ENCODE measurements at places on chromosomes 7 and 10. TPM values are rescaled to one million over a fixed set of nuclear protein-coding genes. Genes with fewer than 3 reads are reported as not detected.

The CC2D2B gene
- total RNA-seq = 1.2 TPM

The AGAP5 gene
- total RNA-seq = 9.5 TPM

The AMZ1 gene
- total RNA-seq = 5.9 TPM

The NEBL gene
- total RNA-seq = not detected

- no peak overlapping the region for H3K27ac ChIP-seq
- H3K4me3 ChIP-seq = no peak overlapping the region
- no peaks in the 10 kb centered on the region for H3K36me3 ChIP-seq
- no peaks in the 10 kb centered on the region for H3K4me1 ChIP-seq
- no peak for DNase-seq
These were observed 509 bp upstream of the OR2F1 start for GRCh38 chr7:143954135-143954534.

GRCh38 chr7:3197567-3198213, 103.4 kb upstream of the SDK1 start:
- peaks cover 2% of the 10 kb centered on the region for H3K27me3 ChIP-seq
- no peaks in the 10 kb centered on the region for H3K36me3 ChIP-seq
- DNase-seq = no peak
- H3K4me3 ChIP-seq = no peak overlapping the region
- peaks cover 4% of the 10 kb centered on the region for H3K4me1 ChIP-seq

GRCh38 chr7:148911626-148912025, 27.5 kb upstream of the EZH2 start:
- DNase-seq = no peak
- H3K4me1 ChIP-seq = peaks cover 42% of the 10 kb centered on the region
- H3K36me3 ChIP-seq = no peaks in the 10 kb centered on the region
- H3K27ac ChIP-seq = no peak overlapping the region

DNA sequence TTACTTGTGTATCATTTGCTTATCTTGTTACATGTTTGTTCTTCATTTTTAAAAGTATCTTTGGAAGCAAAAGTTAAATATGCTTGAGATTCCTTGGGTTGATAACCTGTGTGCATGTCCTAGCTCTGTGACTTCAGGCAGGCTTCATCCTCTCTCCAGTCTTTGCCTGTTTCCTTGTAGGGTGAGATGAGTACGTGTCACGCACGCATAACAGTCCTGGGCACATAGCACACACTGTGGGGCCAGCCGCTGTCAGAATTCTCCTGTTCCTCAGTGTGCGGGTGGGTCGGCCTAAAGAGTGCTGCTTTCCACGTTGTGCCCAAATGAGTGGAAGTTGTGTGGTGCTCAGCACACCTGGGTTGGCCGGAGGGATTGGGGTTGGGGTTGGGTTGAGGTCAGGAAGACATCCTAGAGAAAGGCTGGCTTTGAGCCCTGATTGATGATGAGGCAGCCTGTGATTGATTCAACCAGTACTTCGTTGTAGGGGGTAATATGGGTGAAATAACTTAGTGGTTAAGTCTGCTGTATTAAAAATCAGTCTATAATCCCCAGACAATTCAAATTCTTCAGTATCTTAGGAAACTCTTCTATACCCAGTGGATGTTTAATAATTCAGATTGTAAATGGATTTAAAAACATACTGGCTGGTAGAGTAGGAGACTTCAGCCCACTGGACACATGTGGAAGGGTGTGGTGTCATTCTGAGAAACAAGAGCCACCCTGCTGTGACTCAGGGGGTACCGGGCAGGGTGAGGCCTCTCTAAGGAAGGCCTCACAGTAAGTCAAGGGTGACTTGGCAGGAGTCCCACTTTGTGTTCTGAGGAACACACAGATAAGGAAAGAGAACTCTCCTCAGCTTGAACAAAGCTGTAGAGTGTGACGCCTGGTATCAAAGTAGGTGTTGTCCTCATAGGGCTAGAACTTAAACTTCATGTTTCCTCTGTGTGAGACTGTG, 54.8 kb downstream of the DAGLB start:
- no peaks in the 10 kb centered on the region for H3K27me3 ChIP-seq
- no peak overlapping the region for H3K4me3 ChIP-seq
- H3K4me1 ChIP-seq = peaks cover 42% of the 10 kb centered on the region
- no peak for DNase-seq
- peak overlapping the region; percentile 68 for H3K27ac ChIP-seq

DNA sequence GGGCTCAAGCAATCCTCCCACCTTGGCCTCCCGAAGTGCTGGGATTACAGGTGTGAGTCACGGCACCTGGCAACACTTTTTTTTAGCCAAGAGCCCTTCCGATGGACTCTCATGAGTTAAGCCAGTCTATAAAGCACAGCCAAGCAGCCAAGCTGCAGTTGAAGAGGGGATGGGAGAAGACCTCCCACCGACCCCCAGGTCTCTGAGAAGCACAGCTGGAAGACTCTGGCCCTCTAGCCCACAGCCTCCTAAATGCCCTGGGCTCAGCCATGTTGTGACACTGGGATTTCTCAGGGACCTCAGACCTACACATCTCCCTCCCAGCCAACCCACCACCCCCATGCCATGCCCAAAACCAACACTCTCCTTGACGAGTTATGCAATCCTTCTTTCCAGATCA, 31.1 kb downstream of the CALML3 start:
- H3K36me3 ChIP-seq = no peaks in the 10 kb centered on the region
- DNase-seq = peak; percentile 7
- H3K4me3 ChIP-seq = no peak overlapping the region
- H3K27ac ChIP-seq = no peak overlapping the region

GRCh38 chr7:87337331-87337730, 8.1 kb upstream of the CROT start:
- H3K27ac ChIP-seq = no peak overlapping the region
- DNase-seq = no peak
- no peaks in the 10 kb centered on the region for H3K27me3 ChIP-seq

DNA sequence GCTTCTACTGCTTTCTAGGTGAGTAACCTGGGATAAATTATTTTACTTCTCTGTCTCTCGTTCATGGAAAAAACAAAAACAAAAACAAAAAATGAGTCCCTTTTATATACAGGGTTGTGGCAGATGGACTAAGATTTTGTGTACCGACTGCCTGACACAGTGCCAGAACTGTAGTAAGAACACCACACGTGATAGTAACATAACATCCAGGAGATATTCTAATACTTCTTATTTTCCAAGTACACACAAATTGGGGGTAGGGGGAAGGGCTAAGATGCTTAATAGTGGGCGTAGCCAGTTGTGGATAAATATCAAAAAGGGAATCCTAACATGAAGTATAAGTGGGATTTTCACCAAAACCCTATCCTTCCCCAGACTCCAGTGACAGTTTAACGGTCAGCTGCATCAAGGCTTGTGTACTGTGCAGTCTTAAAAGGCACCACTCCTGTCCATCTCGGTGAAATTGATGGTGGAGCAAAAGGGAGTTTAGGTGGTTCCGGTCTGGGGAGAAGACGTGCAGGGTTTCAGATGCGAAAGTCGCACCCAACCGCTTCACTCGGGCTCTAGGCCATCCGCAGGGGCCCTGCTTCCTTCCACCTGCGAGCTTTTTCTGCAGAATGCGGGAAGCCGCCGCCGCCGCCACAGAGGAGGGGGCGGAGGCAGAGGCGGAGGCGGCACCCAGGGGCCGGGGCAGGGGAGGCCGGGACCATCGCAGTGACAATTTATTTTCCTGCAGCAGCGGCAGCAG, at the start of gene STAMBPL1:
Gene STAMBPL1, plus strand, starts transcription at position 712 of the 748 bp plus-strand sequence. CDS start 21,464 bp downstream, outside the sequence.
- peaks cover 44% of the 10 kb centered on the region for H3K4me1 ChIP-seq
- peaks cover 14% of the 10 kb centered on the region for H3K36me3 ChIP-seq
- peak within 1 kb of the TSS; percentile 99 for H3K27ac ChIP-seq
- H3K4me3 ChIP-seq = peak within 1 kb of the TSS; percentile 96
- no peaks in the 10 kb centered on the region for H3K27me3 ChIP-seq

- no peak for DNase-seq
- no peaks in the 10 kb centered on the region for H3K36me3 ChIP-seq
- H3K27ac ChIP-seq = no peak overlapping the region
- no peak overlapping the region for H3K4me3 ChIP-seq
These were observed 122.9 kb upstream of the MYO3A start for GRCh38 chr10:25811052-25811685.

GRCh38 chr7:30286749-30287148, 2.4 kb downstream of the ZNRF2 start:
- peak overlapping the region; percentile 99 for H3K27ac ChIP-seq
- no peaks in the 10 kb centered on the region for H3K27me3 ChIP-seq
- peaks cover 57% of the 10 kb centered on the region for H3K4me1 ChIP-seq
- peaks cover 9% of the 10 kb centered on the region for H3K36me3 ChIP-seq
- peak overlapping the region; percentile 99 for H3K4me3 ChIP-seq
- no peak for DNase-seq

DNA sequence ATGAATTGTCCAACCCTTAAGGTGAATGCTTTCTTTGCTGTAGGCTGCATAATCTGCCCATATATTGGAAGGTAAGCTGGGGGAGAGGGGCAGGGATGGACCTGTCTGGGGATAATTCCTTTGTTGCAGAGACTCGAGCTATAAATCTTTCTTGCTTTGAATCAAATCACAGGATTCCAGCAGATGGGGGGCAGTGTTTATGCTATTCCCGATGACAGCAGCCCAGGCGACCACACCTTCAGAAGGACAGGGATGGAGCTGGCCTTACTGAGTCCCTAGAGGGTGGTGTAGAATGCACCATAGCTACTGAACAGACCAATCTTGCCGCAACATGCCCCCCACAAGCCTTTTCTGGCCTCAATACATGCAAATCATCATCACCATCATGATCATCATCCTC, 2.5 kb downstream of the PODXL start:
- H3K27me3 ChIP-seq = peaks cover 11% of the 10 kb centered on the region
- H3K4me3 ChIP-seq = no peak overlapping the region
- H3K36me3 ChIP-seq = no peaks in the 10 kb centered on the region
- DNase-seq = no peak

DNA sequence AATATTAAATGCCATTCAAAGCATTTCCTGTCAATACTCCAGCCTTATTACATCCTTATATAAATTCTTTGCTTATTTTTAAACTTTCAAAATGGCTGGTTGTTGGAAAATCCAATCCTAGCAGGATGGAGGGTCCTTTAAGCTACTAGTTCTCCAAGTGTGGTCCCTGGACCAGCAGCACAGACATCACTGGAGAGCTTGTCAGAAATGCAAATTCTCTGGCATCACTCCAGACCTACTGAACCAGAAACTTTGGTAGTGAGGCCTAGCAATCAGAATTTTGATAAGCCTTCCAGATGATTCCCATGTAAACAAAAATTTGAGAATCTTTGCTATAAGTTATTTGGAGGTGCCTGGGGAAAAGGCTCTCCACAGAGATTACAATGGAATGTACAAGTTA, 43.8 kb downstream of the CALCR start:
- no peak overlapping the region for H3K27ac ChIP-seq
- H3K4me3 ChIP-seq = no peak overlapping the region
- H3K27me3 ChIP-seq = peaks cover 2% of the 10 kb centered on the region
- no peaks in the 10 kb centered on the region for H3K4me1 ChIP-seq

DNA sequence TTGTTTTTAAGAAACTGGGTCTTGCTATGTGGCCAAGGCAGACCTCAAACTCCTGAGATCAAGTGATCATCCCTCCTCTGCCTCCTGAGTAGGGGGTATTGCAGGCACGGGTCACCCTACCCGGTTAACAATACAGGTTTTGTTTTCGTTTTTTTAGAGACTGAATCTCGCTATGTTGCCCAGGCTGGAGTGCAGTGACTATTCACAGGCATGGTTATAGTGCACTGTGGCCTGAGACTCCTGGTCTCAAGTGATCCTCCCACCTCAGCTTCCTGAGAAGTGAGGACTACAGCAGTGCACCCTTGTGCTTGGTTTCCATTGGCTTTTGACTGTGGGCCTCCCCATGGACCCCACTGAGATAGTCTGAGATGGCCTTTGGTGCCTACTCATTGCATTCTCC, 3.8 kb upstream of the TRIM24 start:
- no peak for DNase-seq
- no peak overlapping the region for H3K4me3 ChIP-seq
- H3K4me1 ChIP-seq = peaks cover 7% of the 10 kb centered on the region
- no peaks in the 10 kb centered on the region for H3K27me3 ChIP-seq
- H3K27ac ChIP-seq = no peak overlapping the region

DNA sequence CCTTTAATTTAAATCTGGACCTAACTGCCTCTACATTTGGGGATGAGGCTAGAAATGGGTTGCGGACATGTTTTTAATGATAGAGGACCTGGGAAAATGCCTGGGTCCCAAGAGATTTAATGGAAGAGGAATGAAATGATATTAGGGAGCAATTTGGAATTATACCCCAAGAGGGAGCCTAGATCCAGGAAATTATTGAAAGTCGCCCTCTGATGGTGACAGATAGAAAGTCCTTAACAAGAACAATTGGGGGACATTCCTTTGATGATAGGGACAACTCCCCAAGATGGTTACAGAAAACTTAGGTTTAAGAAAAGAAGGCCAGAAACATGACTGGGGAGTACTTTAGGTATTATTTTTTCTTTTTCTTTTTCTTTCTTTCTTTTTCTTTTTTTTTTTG, 9.5 kb upstream of the TSGA13 start:
- H3K27me3 ChIP-seq = peaks cover 8% of the 10 kb centered on the region
- no peak for DNase-seq
- no peak overlapping the region for H3K4me3 ChIP-seq
- no peak overlapping the region for H3K27ac ChIP-seq
- H3K36me3 ChIP-seq = no peaks in the 10 kb centered on the region

GRCh38 chr10:98533746-98534445, 87.2 kb upstream of the HPS1 start:
- no peak for DNase-seq
- H3K36me3 ChIP-seq = no peaks in the 10 kb centered on the region
- no peaks in the 10 kb centered on the region for H3K4me1 ChIP-seq
- no peak overlapping the region for H3K4me3 ChIP-seq
- no peak overlapping the region for H3K27ac ChIP-seq
- H3K27me3 ChIP-seq = peaks cover 13% of the 10 kb centered on the region

DNA sequence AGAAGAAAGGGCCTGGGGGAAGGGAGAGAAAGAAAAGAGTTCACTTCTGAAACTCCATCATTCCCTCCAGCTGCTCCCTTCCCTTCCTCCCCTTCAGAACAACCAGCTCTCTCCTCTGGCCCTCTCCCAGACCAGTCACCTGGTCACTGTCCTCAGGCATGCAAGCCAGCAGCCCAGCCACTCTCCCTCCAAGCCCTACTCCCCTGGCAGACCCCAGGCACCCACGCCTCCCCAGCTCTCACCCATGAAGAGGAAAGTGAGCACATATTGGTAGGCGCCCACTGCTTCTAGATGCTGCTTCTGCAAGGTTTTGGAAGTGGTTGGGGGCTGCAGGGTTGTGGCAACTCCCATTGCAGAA, 353 bp downstream of the MOGAT3 start:
- no peak overlapping the region for H3K27ac ChIP-seq
- DNase-seq = no peak
- no peaks in the 10 kb centered on the region for H3K36me3 ChIP-seq
- H3K4me3 ChIP-seq = no peak overlapping the region

- H3K36me3 ChIP-seq = no peaks in the 10 kb centered on the region
- H3K4me3 ChIP-seq = no peak overlapping the region
- H3K27me3 ChIP-seq = no peaks in the 10 kb centered on the region
These were observed 162.7 kb downstream of the AKR1D1 start for GRCh38 chr7:138238734-138239659.

Measured in activated B cell treated with CpG ODN at 0.5 μM for 24 hours (primary cell).